ENCODE measurements at places on chromosomes 1 and 21.

GRCh38 chr1:70790232-70790923, 257.2 kb downstream of the PTGER3 start:
- no peak for DNase-seq

DNA sequence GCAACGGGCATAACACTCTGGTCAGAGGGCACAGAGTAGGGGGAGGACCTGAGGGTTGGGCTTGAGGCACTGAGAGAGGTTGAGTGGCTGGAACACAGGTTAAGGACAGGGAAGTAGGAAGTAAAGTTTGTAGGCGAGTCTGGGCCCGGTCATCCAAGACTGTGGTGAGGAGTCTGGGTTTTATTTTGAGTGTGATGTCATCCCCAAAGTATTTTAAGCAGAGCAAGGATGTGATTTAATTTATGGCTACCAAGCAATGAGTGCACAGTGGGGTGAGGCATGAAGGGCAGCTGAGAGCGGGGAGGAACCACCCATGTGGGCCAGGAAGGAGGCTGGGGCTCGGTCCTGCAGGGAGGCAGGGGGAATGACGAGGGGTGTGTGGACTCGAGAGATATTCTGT, 11.2 kb upstream of the VWA5B1 start:
- DNase-seq: peak; percentile 45

GRCh38 chr1:30761381-30762151, 4.0 kb upstream of the LAPTM5 start:
- no peak for DNase-seq

DNA sequence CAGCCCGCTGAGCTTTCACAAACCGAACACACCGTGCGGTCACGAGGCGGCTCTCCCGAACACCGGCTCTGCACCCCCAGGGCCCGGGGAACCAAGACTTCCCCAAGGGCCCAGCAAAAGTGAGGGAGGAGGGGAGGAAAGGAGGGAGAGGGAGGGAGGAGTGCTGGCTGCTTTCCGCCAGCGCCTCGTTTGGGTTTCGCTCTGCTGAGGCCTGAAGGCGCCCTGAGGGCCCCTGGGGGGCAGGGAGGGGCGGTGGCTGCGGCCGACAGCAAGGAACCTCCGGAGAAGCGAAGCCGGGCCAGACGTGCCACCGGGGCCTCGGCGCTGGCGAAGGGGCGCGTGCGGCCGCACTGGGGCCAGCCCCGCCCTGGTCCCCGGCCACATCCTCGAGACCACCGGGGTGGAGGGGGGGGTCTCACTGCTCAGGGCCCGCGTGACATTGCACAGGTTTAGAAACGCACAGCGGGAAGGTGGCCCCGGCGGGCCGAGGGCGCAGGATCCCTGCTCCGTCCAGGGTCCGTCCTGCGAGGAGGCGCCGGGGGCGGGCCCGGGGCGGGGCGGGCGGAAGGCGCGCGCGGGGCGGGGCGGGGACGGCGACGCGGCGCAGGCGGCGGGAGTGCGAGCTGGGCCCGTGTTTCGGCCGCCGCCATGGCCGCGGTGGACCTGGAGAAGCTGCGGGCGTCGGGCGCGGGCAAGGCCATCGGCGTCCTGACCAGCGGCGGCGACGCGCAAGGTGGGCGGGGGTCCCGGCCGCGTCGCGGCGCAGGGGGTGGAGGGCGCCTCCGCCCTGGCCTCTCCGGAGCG, at the start of gene PFKL:
TSS of gene PFKL (plus strand) at position 596 of the 804 bp plus-strand sequence. CDS start at position 649, 53 bp downstream.
- peak; percentile 46 for DNase-seq

- DNase-seq: no peak
Measured at GRCh38 chr1:152768847-152769533, 6.0 kb upstream of the LCE1F start.

DNA sequence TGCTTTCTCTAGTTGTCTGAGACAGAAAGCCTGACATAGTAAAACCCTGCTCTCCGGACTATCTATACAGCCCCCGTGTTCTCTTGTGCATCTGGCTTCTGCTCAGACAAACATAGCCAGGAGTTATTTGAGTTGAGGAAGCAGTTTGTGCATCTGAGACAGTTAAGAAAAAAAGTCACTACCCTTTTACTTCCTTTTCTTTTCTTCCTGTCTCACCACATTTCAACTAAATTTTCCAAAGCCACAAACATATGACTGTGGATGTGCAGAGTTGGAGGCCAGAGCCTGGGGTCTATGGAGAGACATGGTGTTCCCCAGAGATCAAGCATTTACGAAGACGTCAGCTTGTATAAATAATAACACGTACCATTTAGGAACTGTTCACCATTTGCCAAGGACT, 158.5 kb upstream of the FGGY start:
- peak; percentile 29 for DNase-seq

- DNase-seq: no peak
Measured at GRCh38 chr1:211833174-211833820, 2.7 kb upstream of the LPGAT1 start.

DNA sequence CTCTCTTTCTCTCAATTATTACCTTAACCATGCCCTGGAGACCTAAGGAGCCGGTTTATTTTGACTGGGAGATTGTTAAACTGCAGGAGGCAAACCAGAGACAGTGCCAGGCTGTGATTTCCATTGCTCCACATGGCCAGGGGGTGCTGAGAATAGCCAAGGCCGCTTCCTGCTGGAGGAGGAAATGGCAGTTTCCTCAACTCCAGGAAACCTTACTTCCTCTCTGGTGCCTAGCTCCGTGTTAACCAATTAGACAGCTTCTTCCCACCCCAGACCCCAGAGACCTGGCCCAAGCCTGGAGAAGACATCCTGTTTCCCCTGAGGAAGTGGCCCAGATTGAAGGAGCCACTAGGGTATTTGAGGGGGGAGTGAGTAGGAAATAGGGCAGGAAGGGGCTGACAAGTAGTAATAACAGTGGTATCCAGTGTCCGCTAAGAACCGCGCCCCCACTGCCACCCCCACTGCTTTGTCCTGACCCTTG, 161.2 kb downstream of the PLPP3 start:
- DNase-seq: no peak

GRCh38 chr1:10646347-10646861, 150.0 kb downstream of the CASZ1 start:
- peak; percentile 79 for DNase-seq

DNA sequence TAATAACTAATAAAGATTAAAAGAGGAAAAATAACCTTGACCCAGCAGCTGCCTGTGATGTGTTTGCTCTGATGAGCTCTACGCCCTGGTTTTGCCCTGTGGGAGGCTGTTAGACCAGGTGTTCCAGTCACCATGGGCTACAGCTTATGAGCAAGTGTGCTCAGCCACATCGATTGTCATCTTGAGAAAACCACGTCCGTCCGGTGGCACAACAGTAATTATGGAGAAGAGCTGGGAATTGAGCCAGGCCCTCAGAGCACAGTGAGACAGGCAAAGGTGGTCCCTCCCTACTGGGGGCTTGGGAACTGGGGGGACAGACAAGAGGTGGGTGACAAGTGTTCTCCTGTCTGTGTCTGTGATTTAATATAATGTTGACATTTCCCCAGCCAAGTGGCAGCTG, 420.5 kb downstream of the MATN1 start:
- DNase-seq: no peak

DNA sequence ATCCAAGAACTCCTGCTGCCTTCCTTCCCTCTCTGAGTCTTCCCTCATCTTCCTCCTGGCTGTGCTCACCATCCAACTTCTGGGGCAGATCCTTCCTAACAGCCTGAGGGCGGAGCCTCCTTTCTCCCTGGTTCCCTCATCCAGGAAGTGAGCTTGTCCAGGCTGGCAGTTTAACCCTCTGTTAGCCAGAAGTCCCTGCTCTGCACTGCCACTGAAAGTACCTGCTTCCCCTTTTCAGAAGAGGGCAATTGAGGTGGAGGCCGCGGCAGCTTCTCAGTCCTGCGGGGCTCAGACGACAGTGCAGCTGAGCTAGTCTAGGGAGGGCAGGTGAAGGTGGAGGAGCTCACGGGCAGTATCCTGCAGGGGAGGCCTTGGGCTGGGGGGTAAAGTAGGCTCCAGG, 149.1 kb downstream of the FCRL5 start:
- DNase-seq: peak; percentile 23

DNA sequence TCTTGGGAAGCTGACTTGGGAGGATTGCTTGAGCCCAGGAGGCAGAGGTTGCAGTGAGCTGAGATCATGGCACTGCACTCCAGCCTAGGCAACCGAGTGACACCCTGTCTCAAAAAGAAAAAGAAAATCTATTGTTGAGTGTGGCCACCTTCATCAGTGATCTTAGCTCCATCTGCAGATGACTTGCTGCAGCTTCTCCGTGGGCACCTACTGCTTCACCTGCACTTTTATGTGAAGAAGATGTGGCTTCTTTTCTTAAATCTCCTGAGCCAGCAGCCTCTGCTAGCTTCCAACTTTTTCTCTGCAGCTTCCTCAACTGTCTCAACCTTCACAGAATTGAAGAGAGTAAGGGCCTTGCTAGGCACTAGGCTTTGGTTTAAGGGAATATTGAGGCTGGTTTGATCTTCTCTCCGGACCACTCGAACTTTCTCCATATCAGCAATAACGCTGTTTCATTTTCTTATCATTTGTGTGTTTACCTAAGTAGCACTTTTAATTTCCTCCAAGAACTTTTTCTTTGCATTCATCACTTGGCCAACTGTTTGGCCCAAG, 28.0 kb downstream of the AGPAT3 start:
- no peak for DNase-seq

DNA sequence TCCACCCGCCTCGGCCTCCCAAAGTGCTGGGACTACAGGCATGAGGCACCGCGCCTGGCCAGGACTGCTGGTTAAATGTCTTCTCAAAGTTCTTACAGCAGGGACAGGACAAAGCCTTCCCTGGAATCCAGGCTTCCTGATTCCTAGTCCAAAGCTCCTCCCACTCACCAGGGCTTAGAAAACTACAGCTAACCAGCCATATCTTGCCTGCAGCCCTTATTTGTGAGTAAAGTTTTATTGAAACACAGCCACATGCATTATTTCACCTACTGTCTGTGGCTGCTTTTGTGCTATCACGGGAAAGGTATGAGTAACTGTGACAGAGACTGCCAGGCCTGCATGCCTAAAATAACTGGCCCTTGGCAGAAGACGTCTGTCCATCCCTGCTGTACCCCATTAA, 24.4 kb downstream of the TMCO4 start:
- DNase-seq: peak; percentile 18

- no peak for DNase-seq
Measured at GRCh38 chr1:208515129-208515528, 270.9 kb upstream of the PLXNA2 start.

- peak; percentile 24 for DNase-seq
Measured at GRCh38 chr1:84145068-84145467, 997 bp downstream of the PRKACB start.

- DNase-seq: peak; percentile 27
Measured at GRCh38 chr1:51555866-51556619, 37.0 kb upstream of the EPS15 start.

GRCh38 chr1:109793486-109794318, 30.0 kb upstream of the EPS8L3 start:
- peak; percentile 72 for DNase-seq

- DNase-seq: no peak
Measured at GRCh38 chr1:31040038-31040437, 25.5 kb downstream of the PUM1 start.

DNA sequence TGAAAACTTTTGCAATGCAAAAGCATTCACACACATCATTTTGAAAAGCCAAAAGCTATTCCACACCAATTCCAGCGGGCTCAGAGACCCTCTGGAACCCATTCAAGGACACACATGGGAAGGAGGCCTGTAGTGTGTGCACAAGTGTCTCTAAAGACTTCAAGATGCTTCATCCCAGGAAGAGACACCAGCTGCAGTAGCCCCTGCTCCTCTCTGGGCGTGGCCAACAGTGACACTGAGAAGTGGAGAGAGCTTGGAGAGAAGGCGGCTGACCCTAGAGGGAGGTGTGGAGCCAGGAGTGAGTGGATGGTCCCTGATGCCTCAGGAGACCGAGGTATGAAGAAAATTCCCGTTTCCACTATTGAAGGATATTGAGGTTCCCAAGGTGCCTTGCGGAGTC, 14.9 kb upstream of the TNNI1 start:
- DNase-seq: peak; percentile 18

GRCh38 chr1:160330119-160330518, 12.9 kb downstream of the COPA start:
- DNase-seq: no peak

- DNase-seq: no peak
Measured at GRCh38 chr1:71339238-71339637, 258.4 kb upstream of the ZRANB2 start.

DNA sequence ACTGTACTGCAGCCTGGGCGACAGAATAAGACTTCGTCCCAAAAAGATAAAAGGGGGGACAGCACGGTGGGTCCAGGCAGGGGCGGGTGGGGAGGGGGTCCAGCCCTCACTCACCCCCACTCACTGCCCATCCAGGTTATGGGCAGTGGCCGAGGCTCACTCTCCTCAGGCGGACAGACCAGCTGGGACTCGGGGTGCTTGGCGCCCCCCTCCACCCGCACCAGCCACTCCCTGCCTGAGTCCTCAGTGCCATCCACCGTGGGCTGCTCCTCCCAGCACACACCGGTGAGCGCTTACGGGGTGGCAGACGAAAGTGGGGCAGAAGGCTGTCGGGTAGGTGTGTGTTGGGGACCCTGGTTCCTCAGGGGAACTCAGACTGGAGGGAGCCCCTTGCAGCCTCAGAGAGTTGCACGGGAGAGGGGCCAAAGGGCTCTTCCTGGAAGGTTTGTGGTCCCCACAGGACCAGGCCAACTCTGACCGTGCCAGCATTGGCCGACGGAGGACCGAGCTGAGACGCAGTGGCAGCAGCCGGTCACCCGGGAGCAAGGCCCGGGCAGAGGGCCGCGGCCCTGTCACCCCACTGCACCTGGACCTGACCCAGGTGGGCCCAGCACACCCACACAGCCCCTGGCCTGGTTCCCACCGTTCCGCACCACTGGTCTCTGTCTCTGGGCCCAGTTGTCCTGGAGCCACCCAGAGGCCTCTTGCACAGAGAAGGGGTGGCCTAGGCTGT, 6.6 kb downstream of the PLEKHN1 start:
- no peak for DNase-seq

DNA sequence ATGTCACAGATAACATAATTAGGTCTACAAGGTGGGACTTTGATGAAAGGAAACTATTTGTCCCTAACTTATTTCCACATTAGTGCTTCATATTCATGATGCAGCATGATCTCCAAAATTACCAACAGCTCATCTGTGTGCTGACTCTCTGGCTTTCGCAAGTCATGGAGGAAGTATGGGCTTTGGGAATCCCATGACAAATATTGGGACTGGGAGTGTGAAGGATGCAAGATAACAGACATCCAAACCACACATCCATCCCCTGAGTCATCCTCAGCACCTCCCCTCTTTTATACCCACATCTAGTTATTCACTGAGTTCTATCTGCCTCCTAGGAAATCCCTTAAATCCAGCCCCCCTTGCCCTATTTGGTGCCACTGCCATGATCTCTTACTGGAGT, 102.8 kb upstream of the COL24A1 start:
- peak; percentile 7 for DNase-seq

DNA sequence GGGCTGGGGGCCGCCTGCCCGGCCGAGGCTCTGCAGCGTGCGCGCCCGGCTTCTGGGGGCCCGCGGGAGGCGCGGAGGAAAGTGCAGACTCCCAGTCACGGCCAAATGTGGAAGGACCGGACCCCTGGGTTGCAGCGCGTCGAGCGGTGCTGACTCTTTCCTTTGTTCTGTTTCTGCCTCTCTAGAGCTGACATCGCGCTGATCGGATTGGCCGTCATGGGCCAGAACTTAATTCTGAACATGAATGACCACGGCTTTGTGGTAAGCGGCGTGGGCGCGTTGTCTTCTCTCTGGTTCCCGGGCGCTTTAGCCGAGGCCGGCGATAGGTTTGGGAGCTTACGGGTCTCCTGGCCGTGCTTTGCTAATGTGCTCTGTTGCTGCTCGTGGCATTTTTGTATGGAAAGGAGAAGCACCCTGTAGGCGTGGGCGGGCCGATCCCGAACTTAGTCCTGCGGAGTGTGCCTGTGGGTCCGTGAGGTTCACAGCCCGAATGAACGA, 629 bp downstream of the PGD start:
- peak; percentile 62 for DNase-seq

Measured in iris pigment epithelial cell (primary cell).